Occipital lobe (tissue), 3 donors: ENCODE measurements at places on chromosomes 3 and 15. TPM values are rescaled to one million over a fixed set of nuclear protein-coding genes. Genes with fewer than 3 reads are reported as not detected.

DNA sequence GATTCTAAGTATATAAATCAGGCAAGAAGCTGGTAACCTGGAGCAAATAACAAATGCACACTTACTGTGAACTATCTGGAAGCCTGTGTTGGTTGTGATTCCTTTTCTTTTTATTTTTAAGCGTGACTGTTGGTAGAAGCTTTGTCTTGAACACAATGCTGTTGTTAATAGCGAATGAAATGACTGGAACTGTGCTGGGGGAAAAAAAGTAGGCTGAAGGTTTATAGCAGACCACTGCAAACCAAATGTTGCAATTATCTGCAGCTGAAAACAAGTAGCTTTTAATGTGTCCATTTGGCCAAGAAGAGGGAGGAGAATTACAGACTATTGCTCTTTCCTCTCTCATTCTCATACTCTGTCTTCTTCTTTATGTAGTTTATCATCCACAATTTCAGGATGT lies 184.5 kb upstream of the DNAJC19 start:
- DNase-seq, result no peak

GRCh38 chr3:126326629-126327028 lies 30.6 kb downstream of the KLF15 start:
- DNase-seq, result no peak

The POMGNT2 gene
- 15.9 TPM for total RNA-seq

GRCh38 chr3:112770032-112770626 lies 76.5 kb downstream of the CD200R1L start:
- no peak for DNase-seq

The RTP1 gene
- not detected for total RNA-seq

GRCh38 chr3:187994221-187995042 lies 159.5 kb upstream of the LPP start:
- no peak for DNase-seq

The BFSP2 gene
- 1.1 TPM for total RNA-seq

DNA sequence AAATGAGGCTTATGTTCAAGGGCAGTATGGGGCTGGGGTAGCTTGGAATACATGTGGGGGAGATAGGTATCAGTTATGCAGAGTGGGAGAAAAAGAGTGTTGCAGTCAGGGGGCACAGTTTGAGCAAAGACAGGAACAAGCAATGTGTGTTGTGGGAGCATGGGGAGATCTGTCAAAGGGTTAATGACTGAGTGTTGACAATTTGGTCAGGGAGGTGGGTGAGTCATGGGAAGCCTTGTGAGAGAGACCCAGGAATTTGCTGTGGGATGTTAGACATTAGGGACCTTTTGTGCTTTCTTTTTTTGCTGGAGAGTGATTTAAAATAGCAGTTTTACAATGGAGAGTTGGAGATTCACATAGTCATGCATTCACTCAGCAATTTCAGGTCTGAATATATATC lies 221.6 kb upstream of the NR2E3 start:
- no peak for DNase-seq
